Panc1 (cell line): ENCODE measurements at places on chromosomes 2 and 18.

- DNase-seq: no peak
These were observed 574.7 kb upstream of the SLC8A1 start for GRCh38 chr2:41026613-41027012.

GRCh38 chr2:239269916-239270315 lies 130.9 kb downstream of the HDAC4 start:
- DNase-seq: no peak

- no peak for DNase-seq
These were observed 72.9 kb upstream of the SNTG2 start for GRCh38 chr2:877747-878146.

DNA sequence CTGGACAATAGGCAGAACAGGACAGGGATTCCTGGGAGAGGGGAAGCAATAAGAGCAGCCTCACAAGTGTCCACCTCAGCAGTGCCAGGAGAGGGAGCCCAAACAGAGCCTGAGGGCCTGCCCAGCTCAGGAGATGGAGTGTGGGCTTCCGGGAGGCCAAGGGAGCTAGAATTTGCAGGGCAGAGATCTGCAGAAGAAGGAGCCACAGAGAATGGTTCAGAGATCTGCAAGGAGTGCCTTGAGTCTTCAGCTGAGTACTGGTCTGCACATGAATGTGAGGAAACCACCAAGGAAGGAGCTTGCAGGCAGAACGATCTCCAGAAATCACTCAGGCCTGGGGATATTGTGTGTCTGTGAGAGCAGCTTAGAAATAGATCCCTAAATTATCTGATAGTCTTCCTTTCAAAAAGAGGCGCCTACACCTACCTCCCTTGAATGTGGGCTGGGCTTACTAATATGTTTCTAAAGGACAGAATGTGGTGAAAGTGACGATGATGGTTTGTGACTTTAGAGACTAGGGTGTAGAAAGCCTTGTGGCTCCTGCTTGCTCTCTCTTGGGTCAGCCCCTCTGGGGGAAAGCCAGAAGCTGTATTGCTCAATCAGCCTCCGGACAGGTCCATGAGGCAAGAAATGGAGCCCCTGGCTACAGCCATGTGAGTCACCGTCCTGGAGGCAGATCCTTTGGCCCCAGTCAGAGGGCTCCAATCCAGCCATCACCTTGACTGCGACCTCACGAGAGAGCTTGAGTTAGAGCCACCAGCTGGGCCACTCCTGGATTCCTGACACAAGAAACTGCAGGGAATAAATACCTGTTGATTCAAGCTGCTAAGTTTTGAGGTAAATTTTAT lies 7.6 kb upstream of the LPIN1 start:
- no peak for DNase-seq

- DNase-seq: no peak
These were observed 533.9 kb upstream of the CRIM1 start for GRCh38 chr2:35821675-35822074.
